Activated B cell treated with CpG ODN at 0.5 μM for 24 hours (primary cell): ENCODE measurements at places on chromosomes 1 and 21. TPM values are rescaled to one million over a fixed set of nuclear protein-coding genes. Genes with fewer than 3 reads are reported as not detected.

COX20 gene
- total RNA-seq: 37.1 and 37.6 TPM in 2 replicates

HIVEP3 gene
- total RNA-seq: 12.6 and 14.4 TPM in 2 replicates

RNU1-4 gene
- total RNA-seq: 3,526 and 4,195 TPM in 2 replicates

KDF1 gene
- total RNA-seq: 0.59 and 0.75 TPM in 2 replicates

TTF2 gene
- total RNA-seq: 33.4 and 37.7 TPM in 2 replicates
